Lower leg skin (tissue), 4 donors: ENCODE measurements at places on chromosomes 5 and 9.

DNA sequence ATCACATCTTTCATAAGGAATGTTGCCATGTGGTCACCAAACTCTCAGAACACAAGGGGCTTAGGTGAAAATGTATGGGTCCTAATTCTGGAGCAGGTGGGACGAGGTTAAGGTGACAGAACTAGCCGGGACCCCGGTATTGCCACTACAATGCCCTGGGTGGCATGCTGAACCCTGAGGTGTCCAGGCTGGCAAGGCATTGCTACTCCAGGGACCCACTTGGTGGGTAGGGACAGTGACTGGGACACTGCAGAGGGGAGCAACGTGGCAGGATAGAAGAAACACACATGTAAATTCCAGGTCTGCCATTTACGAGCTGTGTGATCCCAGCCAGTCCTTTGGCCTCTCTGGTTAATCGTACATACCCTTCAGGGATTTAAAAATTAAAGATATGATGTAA, 206.9 kb upstream of the MVB12B start:
- DNase-seq, result peak; percentile 29

DNA sequence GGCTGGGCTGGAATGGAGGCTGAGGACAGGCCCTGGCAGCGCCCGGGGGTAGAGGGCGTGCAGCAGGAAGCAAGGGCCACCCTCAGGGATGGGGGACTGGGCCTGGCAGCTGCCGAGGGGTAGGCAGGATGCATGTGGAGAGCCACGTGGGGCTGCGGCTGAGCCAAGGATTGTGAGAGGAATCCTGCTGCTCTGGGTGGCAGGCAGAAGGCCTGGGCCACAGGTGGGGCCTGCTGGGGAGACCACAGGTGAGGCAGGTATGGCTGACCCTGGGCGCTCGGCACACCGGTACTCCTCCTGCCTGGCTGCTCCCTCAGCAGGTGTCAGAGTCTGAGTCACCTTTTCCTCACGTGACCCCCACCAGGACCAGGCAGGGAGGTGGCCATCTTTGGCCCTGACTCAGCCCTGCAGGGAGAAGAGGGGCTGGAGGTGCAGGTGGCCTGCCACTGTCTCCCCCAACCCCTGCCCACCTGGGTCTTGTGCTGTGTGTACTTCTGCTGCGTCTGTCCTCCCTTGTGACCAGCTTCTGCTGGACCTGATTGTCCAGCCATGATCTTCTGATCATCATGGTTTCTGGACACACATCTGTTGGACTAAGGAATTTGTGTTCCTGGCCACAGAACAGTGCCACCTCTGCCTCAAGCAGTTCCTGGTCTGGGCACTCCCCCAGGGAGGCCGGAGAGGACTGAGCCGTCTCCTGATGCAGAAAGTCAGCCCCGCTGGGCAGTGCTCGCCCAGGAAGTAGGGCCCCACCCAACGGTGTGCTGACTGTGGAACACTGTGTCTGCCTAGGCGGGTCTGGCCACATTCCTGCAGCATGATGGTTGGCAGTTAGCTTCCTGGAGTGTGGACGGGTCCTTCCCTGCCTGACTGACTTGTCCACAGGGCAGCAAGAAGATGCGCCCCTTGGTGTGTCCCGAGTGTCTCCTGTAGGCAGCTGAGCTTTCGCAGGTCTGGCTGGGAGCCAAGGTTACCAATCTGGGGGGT, 6.4 kb downstream of the ARRDC1 start:
- peak; percentile 87 for DNase-seq

DNA sequence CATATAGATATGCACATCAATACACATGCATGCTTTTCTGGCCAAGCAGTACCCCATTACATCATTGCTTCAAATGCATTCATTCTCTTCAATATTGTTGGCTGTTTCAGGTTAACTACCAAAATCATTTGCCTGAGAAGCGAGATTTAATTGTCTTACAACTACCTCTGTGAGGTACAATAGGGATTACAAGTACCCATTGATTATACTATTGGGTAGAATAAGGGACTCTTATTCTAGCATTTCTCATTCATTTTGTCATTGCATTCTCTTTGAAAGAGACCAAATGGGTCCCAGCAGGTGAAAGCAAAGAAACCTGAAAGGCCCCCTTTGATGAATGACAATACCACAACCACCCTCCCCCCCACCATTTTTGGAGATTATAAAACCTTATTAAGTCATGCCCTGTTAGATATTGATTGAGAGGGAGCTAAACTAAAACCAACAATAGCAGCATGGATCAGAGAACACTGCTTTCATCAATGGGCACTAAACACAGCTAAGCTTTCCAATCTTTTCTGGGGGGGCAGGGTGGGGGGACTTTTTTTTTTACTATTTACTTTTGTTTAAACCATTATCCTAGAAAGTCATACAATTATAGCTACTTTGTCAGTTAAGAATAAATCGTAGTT, 375.0 kb upstream of the CCNH start:
- no peak for DNase-seq

DNA sequence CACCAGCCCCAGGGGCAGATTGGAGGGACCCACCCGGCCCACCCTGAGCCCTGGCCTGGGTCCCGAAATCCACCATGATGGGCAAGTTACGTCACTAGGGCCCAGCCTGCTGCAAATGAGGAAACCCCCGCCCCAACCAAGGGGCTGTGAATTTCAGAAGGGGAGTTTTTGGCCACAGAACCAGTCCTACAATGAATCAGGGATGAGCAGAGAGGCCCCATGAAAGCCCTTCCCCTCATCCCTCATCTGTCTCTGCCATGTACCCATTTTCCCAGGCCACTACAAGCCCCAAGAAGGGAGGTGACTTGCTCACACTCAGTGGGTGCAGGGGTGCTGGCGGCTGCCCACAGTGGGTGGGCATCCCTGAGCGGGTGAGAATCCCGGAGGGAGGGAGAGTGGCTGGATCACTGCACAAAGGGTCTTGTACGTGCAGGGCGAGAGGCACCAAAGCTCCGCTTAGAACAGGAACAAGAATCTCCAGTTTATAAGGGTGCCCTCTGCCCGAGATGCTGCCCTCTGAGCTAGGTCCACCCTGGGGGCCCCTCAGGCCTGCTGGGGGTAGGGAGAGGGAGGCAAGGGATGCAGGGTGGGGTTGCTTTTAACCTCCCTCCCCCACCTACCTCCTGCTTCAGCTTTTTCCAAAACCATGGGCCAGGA, 10.4 kb upstream of the TCF7 start:
- DNase-seq, result no peak

GRCh38 chr5:13276156-13276555, 668.3 kb downstream of the DNAH5 start:
- no peak for DNase-seq

DNA sequence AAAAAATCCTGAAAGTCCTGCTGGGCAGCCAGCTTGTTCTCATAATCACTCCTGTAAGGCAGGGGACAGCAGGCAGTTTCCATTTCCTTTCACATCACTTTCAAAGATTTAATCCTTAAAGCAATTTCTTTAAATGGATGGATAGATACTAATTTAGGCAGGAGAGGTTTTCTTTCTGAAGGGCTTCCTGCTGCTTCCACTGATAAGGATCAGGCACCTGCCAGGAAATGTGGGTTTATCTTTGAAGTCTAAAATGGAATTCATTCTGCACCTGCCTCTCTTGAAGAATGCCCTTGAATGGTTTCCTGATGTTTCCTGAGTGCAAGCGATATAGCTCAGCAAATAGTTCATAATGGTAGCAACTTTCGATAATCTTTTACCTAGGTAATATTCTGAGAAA, 64.5 kb downstream of the STARD4 start:
- no peak for DNase-seq

DNA sequence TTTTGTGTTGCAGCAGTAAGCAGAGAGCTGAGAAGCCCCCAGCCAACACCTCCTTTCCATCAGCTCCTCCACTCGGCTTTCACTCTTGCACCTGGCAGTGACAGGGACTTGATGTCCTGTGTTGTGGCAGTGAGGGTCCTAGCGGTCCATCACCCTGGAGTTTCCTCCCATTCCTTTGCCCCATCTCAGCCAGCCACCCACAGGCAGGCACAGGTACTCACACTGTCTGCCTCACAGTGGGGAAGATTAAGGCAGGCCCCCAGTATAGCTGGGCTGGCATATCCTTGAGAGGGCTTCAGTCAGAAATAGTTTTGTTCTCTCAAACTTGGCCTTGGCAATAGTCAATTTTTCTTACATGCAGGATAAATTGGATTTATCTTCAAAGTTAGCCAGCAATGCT, 362.7 kb downstream of the GADD45G start:
- no peak for DNase-seq

GRCh38 chr9:79155308-79155707, 416.5 kb upstream of the TLE4 start:
- DNase-seq, result peak; percentile 51

GRCh38 chr5:175060257-175060656, 335.9 kb downstream of the MSX2 start:
- no peak for DNase-seq

DNA sequence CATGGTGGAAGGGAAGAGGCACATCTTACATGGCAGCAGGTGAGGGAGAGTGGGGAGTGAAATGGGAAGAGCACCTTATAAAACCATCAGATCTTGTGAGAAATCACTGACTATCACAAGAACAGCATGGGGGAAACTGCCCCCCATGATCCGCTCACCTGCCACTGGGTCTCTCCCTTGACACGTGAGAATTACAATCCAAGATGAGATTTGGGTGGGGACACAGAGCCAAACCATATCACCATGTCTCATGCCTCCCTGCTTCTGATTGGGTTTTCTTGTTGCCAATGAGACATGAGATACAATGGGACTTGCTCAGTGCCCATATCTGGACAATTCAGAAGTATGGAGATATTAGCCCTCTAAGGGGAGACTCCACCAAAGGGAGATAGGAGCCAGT, 97.4 kb downstream of the TARS1 start:
- DNase-seq, result no peak

DNA sequence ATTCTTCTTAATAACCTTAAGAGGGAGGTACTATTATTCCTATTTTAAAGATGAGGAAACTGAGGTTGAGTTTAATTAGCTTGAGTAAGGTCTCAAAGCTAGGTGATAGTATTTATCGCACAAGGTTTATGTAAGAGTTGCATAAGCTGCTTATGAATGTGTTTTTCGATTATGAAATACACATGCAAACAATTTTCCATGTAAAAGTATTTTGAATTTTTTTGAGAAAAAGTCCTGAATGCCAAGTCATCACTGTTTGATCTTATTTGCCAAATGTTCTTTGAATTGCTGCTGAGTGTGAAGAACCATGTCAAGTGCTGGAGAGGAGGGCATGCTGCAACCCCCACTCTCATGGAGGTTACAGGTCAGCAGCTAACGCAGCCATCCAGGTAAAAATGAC, 174.4 kb downstream of the CARTPT start:
- no peak for DNase-seq

GRCh38 chr5:25414742-25415141, 770.0 kb upstream of the CDH10 start:
- DNase-seq, result no peak

DNA sequence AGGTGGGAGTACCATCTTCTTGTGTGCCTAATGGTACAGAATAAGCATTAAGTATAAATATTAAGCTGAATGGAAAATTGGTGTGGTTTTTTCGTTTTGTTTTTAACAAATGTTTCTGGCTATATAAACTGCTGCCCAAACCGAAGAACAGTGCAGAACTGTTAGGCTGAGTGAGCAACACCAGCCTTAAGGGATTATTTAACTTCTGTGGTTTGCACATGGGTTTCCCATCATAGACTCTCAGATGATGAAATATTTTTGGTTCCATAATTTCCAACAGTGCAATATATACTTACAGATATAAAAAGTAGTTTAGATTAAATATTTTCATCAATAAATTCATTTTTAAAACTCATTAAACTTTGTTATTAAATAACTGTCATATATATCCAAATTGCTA, 16.4 kb downstream of the C5orf63 start:
- DNase-seq, result no peak

- DNase-seq, result no peak
Observed at GRCh38 chr9:71646131-71646530, 122.2 kb downstream of the CEMIP2 start.

- no peak for DNase-seq
Observed at GRCh38 chr9:137447722-137448601, 6.8 kb upstream of the ENTPD8 start.

DNA sequence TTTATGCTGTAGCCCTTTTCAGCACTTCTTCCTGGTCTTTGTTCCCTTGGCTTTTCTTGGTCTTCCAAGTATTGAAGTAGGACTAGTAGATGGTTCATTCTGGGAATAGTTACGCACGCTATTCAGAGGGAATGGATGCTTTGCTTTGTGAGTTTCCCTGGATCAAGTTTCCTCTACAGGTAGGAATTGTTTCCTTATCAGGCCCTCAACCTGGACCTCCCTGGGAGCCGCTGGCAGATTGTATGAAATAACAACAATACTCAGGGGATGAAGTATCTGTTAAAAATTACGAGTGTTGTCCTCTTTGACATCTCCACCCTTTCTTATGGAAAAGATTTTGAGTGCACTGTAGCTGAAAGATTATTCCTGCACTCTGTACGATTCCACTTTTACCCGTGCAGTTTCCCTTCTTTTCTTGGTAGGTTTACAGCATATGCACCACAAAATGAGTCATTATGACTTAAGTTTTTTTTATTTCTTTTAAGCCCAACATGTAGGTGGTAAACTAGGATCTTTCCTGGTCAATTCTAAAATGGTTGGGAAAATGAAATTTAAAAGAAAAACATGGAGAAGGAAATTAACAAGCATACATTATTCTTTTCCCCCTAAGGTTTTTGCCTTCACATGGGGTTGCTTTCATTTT, 57.9 kb downstream of the ARHGAP26 start:
- DNase-seq, result no peak

- DNase-seq, result no peak
Observed at GRCh38 chr5:150321211-150321610, 18.5 kb upstream of the ARSI start.

GRCh38 chr5:149939546-149939945, 5.0 kb downstream of the PDE6A start:
- DNase-seq, result no peak

- no peak for DNase-seq
Observed at GRCh38 chr5:98936948-98937715, 8.3 kb upstream of the CHD1 start.

DNA sequence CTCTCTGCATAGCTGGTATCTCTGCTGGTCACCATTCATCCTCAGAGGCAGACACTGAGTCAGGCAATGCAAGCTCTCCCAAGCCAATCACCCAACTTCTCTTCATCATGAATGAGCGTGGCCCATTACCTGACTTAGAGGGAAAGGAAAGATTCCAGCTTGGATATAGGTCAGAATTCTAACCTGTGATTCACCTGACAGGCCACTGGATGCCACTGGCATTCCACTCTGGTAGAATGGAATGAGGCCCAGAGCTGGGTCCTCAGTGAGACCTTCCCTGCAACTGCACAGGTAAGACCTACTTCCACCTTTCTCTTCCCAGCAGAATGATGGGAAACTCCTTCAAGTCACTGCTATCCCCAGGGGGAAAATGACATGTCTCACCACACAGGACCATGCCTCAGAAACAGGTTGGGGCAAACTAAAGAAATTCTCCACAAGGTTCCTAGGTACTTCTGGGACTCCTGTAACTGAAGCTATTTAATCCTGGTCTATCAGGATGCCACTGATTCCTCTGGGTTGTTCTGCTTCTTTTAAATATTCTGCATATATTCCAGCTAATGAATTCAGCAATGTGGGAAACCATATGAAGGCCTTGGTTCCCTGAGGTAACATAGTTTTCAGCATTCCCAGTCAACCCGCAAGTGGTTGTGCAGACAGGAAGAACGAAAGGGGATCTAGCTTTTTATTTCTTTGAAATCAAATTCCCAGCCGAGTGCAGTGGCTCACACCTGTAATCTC, 62.0 kb downstream of the SUSD1 start:
- no peak for DNase-seq

GRCh38 chr5:78638423-78638822, 10.1 kb downstream of the LHFPL2 start:
- DNase-seq, result peak; percentile 62
